ENCODE measurements at places on chromosomes 12 and 14. TPM values are rescaled to one million over a fixed set of nuclear protein-coding genes. Genes with fewer than 3 reads are reported as not detected.
A peak's percentile ranks its signal among the peaks of the same experiment; 100 is the strongest.

The SCNN1A gene
- 57.7 TPM for total RNA-seq

The NEUROD4 gene
- total RNA-seq, result not detected

The GUCY2C gene
- total RNA-seq, result not detected

DNA sequence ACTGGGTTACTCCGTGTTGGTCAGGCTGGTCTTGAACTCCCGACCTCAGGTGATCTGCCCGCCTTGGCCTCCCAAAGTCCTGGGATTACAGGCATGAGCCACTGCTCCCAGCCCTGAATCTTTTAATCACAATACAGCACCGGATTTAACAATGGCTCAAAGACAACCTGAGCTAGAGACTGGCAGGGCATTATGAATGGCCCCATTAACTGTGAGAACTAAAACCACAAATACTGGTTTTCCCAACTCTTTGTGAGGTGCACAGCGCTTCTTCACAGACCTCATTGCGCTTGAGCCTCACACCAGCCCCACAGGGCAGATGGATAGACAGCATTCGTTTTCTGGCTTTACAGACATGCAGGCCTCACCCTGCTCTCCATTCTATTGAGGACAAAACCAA, 107.0 kb upstream of the FKBP4 start:
- DNase-seq, result no peak

- no peak for DNase-seq
Observed at GRCh38 chr14:71628433-71628832, 303.8 kb upstream of the RGS6 start.

DNA sequence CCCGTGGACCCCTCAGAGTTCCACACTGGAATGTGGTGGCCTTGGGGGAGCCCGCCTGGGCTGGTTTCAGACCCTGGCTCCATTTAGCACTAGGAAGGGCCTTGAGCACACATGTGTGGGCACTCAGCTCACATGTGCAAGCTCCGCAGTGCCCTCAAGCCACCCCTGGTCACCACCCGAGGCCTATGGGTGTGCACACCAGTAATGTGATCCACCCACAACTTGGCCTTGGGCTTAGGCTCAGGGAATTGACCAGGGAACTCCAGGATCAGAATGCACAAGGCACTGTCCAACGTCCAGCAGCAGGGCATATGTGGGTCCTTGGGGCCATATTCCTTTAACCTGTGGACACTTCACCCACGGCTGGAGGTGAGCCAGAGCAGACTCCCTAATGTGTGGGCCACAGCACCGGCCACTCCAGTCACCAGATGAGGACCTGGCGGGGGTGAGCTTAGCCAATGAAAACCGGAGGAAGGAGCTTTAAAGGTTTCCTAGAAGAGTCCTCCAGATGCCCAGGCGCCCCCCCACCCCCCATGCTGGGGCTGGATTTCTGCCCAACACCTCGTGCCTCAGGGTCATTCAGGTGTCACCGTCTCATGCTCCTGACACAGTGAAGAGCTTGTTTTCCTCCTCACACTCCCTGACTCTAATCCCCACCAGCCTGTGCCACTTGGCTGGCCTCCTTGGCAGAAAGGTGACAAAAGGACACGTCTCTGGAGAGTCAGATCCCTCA, 209.2 kb downstream of the ZFP36L1 start:
- DNase-seq, result no peak

GRCh38 chr14:53528185-53528671, 375.1 kb upstream of the DDHD1 start:
- DNase-seq, result no peak

GRCh38 chr14:85947461-85948139, 417.7 kb downstream of the FLRT2 start:
- no peak for DNase-seq

GRCh38 chr14:67837011-67837624, 17.5 kb downstream of the RAD51B start:
- peak; percentile 71 for DNase-seq
